T-helper 17 cell (primary cell): ENCODE measurements at places on chromosomes 4 and X.

GRCh38 chrX:105013719-105014118 is 206.8 kb downstream of the TEX13A start:
- DNase-seq, result no peak

GRCh38 chrX:128396601-128397000 is 344.4 kb upstream of the ACTRT1 start:
- no peak for DNase-seq

- peak; percentile 28 for DNase-seq
Observed at GRCh38 chrX:39162322-39162735, 361.1 kb downstream of the MID1IP1 start.

- no peak for DNase-seq
Observed at GRCh38 chrX:152635941-152636340, 1.8 kb upstream of the GABRQ start.

GRCh38 chrX:24487571-24487970 is 22.5 kb downstream of the PDK3 start:
- no peak for DNase-seq

DNA sequence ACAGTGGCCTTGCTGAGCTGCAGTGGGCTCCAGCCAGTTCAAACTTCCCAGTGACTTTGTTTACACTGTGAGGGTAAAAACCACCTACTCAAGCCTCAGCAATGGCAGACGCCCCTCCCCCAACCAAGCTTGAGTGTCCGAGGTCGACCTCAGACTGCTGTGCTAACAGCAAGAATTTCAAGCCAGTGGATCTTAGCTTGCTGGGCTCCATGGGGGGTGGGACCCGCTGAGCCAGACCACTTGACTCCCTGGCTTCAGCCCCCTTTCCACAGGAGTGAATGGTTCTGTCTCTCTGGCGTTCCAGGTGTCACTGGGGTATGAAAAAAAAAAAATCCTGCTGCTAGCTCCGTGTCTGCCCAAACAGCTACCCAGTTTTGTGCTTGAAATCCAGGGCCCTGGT is 168.9 kb upstream of the INTU start:
- no peak for DNase-seq

DNA sequence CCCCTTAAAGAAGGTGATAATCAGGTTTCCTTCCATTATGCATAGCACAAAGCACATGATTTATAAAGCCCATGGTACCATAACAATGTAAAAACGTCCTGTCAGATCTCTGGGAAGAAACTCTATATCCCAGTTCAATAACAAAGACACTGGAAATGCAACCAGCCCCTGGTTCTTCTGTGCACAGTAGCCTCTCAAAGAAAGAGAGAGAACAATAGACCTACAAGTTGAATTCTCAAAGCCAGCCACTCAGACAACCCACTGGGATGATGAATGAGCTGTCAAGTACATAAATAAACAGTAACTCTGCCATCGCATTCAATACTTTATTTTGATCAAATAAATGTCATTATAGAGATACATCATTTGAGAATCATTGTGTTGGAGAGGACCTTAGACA is 400.1 kb upstream of the CPEB2 start:
- DNase-seq, result no peak

- no peak for DNase-seq
Observed at GRCh38 chr4:71232846-71233245, 106.0 kb upstream of the SLC4A4 start.

- DNase-seq, result no peak
Observed at GRCh38 chr4:5558502-5558901, 149.9 kb downstream of the EVC2 start.

DNA sequence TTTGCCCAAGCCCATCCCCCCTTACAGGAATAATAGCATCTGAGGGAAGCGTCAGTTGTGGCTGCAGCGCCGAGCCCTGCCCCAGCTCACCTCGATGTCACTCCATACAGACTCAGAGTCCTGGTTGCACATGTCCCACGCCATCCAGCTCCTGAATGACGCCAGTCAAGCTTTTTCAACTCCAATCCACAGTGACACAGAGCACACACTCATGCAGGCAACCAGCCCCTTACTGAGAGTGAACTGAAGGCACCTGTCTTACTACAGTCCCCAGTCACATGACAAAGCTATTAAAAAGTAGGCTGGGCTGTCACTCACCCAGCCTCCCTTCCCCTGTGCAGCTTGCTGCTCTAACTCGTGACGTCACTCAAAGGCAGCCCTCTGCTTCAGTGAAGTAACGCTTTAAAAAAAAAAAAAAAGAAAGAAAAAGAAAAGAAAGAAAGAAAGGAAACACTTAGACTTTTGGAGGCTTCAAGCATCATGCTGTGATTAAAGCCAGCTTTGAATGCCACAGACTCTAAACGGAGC is at the start of gene PPARGC1A:
PPARGC1A (minus strand) TSS at position 234 of the 528 bp plus-strand sequence; CDS start at position 144, 90 bp downstream.
- DNase-seq, result no peak

DNA sequence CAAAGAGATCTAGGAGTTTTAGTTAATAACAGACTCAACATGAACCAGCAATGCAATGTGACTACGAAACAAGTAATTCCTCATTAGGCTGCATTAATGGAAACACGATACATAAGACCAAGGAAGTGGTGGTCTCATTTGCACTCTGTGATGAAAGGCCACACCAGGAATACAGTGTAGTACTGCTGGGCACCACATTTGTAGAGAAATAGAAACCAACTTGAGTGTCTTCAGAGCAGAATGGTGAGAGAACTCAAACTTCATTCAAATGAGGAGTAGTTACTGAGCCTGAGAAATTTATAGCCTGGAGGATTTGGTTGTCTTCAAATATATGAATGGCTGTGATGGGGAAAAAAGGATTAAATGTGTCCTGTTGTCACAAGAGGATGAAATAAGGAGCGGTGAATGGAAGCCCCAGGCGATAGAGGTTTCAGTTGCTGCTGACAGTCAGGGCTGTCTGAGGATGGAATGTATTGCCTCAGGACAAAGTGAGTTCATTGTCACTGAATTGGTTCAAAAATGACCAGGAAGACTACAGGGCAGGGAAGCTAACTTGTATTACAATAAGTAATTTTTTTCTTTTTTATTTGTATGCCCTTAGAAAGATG is 50.9 kb downstream of the NFKB1 start:
- no peak for DNase-seq

- DNase-seq, result no peak
Observed at GRCh38 chrX:125093852-125094251, 225.8 kb upstream of the TEX13C start.
